HuH-7 (cell line): ENCODE measurements at places on chromosomes 13 and 19.

GRCh38 chr19:6668691-6669090, 1.3 kb downstream of the TNFSF14 start:
- DNase-seq = no peak

DNA sequence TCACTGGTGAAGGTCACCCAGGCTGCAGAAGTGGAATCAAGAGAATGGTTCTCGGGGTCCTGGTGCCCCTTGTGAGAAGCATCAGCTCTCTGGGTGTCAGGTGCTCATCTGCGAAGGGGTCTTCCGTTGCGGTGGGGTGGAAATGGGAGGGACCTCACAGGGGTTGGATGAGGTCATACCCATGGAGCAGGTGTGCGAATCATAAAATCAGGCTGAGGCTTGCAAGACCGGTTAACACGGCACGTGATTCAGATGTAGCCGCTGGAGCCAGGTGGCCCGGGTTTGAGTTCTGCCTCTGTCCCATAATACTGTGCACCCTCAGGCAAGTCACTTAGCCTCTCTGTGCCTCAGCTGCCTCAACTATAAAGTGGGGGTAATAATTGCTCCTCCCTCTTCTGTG, 3.9 kb upstream of the KLK15 start:
- DNase-seq = no peak

DNA sequence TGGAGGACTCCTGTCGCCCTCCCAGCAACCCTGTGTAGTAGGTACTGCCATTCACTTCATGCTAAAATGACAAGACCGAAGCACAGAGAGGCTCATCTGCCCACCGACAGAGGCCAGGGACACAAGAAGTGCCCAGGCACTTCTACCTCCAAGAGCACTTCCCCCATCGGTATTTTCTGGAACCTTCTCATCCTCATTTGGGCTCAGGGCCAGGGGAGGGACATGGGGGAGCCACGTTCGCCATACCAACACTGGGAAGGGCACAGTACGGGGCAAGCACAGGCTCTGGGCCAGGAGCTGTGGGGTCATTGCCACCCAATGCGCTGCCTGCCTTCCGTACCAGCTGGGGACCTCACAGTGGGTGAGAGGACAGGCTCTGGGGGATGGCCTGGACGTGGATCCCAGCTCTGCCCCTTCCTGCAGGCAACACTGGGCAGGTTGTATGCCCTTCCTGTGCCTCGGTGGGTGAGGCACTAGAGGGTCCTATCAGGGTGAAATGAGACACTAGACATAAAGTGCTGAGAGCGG, 21.3 kb upstream of the CCNP start:
- DNase-seq = no peak

DNA sequence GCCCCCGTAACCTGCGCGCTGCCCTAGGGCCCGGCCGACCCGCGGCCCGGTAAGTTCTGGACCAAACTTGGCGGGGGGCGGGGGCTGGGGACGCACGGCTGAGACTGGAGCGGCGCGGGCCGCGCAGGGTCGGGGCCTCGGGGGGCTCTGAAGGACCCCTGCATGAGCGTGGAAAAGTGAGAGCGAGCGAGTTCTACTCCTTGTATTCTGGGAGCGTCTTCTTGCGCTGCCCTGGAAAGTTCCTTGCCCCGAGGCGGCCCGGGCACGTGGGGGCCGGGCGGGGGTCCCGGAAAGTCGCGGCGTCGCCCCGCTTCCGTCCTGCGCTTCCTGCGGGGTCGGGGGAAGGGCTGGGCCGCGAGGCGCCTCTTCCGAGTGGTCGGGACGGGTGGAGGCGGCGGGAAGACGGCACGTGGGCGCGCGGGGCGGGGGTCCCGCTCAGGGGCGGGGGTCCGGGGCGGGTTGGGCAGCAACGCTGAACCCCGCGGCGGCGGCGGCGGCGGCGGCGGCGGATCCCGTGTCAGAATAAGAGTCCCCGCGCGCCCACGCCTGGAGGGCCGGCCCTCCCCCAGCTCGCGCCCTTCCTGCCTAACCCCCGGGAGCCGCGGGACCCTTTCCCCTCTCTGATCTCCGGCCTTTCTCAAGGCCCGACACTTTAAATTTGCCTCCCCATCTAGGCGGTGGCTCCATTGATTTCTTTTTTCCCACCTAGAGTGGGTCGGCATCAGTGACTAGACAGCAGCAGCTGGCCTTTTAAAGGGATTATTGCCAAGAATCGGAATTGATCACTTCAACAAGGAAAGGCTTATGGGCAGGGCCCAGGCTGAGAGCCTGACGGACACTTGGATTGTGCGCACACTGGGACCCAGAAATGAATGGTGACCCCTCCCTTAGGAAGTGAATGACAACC, 749 bp downstream of the GATAD2A start:
- peak; percentile 51 for DNase-seq

GRCh38 chr19:19650331-19650730, 6.9 kb upstream of the GMIP start:
- no peak for DNase-seq
